ENCODE measurements at places on chromosomes 4 and X.

- DNase-seq: no peak
Observed at GRCh38 chr4:107265859-107266258, 229.7 kb upstream of the DKK2 start.

- DNase-seq: no peak
Observed at GRCh38 chr4:112519689-112520597, 4.0 kb upstream of the NEUROG2 start.

DNA sequence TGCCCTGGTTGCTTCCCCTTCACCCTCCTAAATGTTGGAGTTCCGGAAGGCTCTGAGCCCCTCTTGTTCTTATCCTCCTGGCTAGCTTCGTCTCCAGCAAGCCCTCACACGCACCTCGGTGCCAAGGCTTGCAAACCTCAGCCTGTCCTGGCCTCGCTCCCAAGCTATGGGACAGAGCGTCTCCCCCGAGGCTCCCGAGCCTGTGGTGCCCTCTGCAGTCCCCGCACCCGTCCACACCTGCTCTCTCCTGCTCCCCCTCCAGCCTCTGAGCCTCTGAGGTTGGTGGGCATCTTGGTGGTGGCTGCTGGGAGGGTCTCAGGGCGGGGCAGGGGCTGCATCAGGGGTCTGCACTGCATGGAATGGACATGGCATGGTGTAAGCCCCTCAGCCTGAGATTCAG, 63.2 kb downstream of the TRMT44 start:
- DNase-seq: no peak

DNA sequence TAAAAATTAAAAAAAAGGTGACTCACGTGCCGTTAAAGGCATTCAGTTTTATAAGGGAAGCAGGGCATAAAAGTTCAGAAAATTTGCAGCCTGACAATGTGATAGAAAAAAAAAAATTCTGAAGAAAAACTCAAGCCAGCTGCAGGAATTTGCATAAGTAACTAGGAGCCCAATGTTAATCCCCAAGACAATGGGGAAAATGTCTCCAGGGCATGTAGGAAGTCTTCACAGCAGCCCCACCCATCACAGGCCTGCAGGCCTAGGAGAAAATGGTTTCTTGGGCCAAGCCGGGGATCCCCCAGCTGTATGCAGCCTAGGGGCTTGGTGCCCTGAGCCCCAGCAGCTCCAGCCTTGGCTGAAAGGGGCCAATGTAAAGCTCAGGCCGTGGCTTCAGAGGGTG, 31.2 kb downstream of the CHM start:
- DNase-seq: no peak

- DNase-seq: no peak
Observed at GRCh38 chr4:154583677-154584076, 6.9 kb downstream of the FGA start.

GRCh38 chr4:26692014-26692726, 108.3 kb downstream of the TBC1D19 start:
- DNase-seq: no peak
